Activated CD4-positive, alpha-beta memory T cell treated with anti-CD3 and anti-CD28 coated beads for 36 hours (primary cell): ENCODE measurements at places on chromosomes 1 and 21.

DNA sequence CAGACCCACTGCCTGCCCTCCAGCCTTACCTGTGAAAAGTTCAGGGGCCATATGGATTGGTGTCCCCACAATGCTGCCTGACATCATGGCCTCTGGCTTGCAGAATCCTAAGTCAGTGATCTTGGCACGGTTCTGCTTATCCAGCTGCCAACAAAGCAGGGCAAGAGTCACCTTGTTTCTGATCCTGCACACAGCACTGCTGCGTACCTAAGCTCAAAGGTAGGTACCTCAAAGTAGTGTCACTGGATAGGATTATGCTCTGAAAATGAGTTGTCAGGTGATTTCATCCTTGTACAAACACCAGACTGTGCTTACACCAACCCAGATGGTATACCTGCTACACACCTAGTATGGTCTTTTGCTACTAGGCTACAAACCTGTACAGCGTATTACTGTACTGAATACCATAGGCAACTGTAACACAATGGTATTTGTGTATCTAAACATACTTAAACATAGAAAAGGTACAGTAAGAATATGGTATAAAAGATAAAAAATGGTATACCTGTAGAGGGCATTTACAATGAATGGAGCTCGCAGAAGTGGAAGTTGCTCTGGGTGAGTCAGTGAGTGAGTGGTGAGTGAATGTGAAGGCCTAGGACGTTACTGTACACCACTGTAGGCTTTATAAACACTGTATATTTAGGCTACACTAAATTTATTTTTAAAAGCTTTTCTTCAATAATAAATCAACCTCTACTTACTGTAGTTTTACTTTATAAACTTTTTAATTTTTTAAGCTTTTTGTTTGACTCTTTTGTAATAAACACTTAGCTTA lies 29.1 kb upstream of the RBBP5 start:
- no peaks in the 10 kb centered on the region for H3K4me1 ChIP-seq
- H3K36me3 ChIP-seq: peaks cover 34% of the 10 kb centered on the region
- no peaks in the 10 kb centered on the region for H3K27me3 ChIP-seq
- no peak overlapping the region for H3K27ac ChIP-seq

DNA sequence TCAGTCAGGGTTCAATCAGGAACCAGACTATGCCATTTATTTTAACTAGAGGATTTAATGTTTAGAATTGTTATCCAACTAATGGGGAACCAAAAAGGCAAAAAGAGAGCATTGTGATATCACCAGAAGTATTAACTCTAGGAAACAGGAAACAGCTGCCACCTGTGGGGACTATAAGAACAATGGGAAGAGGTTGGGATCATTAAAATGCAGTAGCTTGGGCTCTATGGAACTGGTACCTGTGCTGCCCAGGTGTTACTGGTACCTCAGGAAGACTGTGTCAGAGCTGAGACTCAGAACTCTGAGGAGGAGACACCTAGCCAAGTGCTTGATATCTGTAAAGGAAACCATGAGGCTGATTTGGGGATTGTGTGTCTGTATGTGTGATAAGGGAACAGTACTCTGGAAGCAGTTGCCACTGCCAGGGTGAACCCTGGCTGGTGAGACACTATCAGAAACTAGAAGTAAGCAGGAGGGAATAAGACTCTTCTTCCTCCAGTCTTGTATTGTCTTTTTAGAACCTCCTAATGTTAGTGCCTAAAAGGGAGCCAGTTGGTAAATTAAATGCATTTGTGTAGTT lies 49.4 kb downstream of the MAN1A2 start:
- H3K4me1 ChIP-seq: peaks cover 11% of the 10 kb centered on the region
- no peak for DNase-seq
- H3K27ac ChIP-seq: no peak overlapping the region
- no peak overlapping the region for H3K4me3 ChIP-seq
- peaks cover 29% of the 10 kb centered on the region for H3K36me3 ChIP-seq

GRCh38 chr1:12622506-12622905 lies 4.5 kb upstream of the DHRS3 start:
- H3K27ac ChIP-seq: no peak overlapping the region
- H3K4me1 ChIP-seq: peaks cover 28% of the 10 kb centered on the region
- DNase-seq: no peak
- H3K27me3 ChIP-seq: no peaks in the 10 kb centered on the region

DNA sequence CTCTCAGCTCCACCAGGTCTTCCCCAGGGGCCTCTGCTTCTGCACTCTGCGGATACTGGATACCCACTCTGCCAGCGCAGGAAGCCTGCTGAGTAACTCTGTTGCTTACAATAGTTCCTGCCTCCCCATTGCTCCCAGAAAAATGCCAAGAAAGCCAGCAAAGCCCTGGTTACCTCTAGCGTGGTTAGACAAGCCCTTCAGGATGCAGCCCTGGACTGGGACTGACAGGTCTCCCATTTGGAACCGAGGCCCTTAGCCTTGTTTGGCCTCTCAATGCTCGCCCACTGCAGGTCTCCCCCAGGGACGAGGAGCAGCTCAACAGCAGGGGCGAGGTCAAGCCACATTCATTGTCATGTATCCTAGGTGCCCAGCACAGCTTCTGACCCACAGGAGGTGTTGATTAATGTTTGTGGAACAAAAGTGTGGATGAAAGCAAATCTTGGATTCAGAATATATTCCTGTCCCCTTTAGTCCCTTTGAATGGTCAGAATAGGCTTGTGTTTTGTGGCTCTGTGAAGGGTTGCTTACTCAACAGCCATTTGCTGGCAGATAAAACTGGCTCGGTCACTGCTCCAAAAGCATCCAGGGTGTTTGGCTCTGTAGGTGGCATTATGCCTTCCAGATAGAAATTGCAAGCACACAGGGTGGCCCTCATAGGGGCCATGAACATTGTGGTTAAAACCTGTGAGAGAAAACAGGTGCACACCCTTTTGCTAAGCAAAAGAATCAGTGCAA lies 58.9 kb downstream of the C1orf198 start:
- peaks cover 3% of the 10 kb centered on the region for H3K36me3 ChIP-seq
- no peaks in the 10 kb centered on the region for H3K4me1 ChIP-seq
- no peak overlapping the region for H3K4me3 ChIP-seq
- DNase-seq: no peak
- peaks cover 2% of the 10 kb centered on the region for H3K27me3 ChIP-seq
